Stimulated activated CD8-positive, alpha-beta memory T cell treated with anti-CD3 and anti-CD28 coated beads, Interleukin-4, amount 100 ng/mL, for 1 hour (primary cell): ENCODE measurements at places on chromosomes 7 and 10.

DNA sequence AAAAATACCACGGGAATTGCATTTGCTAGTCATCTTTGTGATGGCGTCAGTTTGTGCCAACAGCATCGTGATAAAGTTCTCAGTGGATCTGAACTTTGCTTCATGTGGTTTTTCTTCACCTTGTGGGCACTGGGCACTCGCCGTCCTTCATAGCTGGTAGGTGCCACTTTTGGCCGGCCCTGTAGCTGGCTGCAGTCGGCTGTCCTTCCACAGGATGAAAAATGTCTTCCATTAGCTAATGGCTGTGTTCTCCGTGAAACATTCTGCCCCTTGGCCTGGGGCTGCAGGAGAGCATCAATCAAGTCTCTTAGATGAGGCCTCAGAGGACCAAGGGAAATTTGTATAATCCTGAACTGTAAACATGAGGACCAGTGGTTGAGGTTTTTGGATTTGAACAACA, 145.3 kb downstream of the DYNC1I1 start:
- no peak for DNase-seq

DNA sequence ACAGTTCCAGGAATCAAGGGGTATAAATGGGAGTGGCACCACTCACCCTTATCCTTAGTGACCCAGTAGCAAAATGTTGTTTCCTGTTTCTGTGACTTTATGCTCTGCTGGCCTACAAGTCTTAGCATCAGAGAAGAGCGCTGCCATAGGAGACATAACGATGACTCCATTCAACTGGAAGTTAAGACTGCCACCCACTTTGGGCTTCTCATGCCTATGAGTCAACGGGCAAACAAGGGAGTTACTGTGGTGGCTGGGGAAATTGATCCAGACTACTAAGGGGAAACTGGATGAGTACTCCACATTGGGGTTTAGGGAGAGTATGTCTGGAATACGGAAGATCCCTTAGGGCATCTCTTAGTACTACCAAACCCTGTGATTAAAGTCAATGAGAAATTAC, 40.6 kb upstream of the PIK3CG start:
- no peak for DNase-seq

- DNase-seq: no peak
Measured at GRCh38 chr7:111059833-111060232, 31.1 kb upstream of the LRRN3 start.

DNA sequence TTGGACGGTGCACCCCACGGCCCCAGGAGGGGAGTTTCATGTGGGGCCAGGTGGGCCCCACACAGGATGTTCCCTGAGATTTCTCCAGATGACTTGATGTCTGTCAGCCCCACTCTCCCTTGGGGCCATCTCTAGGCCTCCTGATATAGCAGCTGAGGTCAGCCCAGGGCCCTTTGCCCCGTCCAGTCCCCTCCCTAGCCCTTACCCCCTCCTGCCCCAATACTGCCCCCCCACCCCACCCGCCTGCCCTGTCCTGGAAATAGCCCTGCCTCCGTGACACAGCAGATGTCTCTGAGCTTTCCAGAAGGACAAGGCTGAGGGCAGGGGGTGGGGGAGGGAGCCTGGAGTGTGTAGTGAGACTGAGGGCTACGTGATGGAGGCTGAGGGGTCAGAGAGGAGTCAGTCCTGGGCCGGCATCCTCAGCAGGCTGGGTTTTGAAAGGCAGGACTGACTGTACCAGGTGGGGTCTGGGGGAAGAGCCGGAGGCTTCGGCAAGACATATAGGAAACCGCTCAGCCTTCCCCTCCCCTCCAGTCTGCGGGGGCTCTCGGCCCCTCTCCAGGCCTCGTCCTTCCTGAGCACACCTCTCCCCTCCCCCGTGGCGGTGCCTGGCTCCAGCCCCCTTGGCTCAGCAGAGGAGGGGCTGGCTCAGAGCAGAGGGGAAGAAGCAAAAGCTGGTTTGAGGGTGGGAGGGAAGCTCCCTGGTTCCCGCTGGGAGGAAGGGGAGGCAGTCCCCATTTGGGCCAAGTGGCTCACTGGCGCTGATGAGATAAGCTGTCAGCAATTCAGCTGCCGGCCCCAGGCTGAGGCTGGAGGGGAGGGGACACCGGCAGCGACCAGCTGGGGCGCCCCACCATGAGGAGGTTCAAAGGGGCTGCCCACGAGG, 2.0 kb downstream of the FLNC start:
- DNase-seq: no peak

DNA sequence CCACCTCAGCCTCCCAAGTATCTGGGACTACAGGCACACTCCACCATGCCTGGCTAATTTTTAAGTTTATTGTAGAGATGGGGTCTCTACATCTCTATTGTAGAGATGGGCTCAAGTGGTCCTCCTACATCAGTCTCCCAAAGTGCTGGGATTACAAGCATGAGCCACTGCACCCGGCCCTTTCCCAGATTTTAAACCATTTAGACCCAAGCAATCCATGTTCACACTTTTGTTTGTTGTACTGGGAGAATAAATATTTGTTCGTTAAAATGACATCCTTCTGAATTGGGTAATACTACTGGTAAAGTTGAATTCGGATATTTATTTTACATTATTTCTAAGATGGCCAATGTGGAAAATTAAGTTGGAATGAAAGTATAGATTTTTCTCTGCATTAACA, 52.7 kb downstream of the MINPP1 start:
- no peak for DNase-seq

DNA sequence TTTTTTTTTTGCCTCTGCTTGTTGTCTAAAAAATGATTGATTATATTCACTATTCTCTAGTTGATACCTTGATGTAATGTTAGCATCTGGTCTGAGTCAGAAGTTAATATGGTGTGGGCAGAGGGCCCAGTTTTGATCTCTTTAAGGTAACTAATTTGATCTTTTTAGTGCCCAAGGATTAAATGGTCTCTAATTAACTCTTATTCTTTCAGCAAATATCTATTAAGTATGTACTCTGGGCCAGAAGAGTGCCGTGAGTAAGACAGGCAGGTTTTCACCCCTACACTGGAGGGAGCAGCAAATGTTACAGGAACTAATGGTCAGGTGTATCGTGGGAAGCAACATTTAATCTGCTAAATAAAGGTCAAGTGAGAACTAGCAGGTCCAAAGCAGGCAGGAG, 144.6 kb upstream of the COL1A2 start:
- no peak for DNase-seq

DNA sequence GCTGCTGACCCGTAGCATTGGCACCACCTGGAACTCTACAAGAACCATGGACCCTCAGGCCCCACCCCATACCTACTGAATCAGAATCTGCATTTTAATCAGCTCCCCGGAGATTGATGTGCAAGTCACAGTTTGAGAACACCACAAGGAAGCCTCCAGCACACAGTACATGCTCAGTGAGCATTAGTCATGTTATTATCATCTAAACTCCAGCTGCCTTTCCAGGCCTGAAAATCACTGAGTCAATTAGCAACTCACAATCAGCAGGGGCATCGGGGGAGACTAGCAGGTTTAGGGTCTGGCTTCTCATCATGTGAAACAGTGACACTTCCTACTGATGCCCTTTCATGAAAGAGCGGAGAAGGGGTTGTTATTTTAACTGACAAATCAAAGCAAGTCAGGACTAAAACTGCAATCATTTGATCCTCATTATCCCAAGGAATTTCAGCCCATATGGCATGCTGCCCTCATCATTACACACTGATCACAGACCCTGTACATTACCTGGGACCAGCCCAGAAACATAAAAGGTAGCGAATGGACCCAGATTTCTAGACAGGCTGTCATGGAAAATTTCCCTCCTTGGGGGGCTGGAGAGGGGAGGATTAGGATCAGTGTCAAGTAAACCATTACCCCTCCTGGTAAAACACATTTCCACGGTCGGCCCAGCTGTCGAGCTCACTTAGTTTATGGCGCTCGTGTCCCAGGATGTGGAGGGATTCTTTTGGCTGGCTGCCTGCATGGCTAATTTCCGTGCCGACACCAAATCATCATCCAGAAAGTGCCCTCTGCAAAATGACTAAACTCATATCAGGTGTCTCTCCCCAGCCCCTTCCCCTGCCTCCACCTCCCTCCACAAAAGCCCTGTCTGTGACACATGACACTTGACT, 122.8 kb downstream of the PRLHR start:
- DNase-seq: no peak

GRCh38 chr7:135976312-135977006, 700 bp downstream of the MTPN start:
- no peak for DNase-seq

- no peak for DNase-seq
Measured at GRCh38 chr10:115417585-115418265, 324.6 kb downstream of the ATRNL1 start.

DNA sequence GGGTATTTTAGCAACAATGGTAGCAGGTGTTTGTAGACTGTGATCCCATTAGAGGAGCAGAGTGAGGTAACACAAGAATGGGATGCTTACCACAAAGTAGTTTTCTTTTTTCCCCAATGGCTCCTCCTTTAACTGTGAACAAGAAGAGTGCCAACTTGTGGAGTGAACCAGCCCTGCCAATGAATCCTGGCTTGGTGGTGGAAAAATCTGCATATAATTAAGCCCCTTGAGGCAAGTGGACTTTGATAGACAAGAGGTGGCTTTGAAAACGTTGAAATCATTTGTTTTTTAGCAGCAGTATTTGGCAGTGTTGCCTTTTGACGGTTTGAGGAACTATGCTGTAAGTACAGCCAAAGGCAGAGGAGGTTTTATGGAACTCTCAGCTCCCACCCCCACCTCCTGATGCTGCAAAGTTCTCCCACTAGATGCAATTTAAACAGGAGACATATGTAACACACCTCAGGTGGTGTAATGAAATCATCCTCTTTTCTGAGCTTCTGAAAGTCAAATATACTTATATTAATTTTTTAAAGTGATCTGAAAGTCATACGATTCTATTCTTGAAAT, 295.6 kb downstream of the DPP6 start:
- no peak for DNase-seq

- no peak for DNase-seq
Measured at GRCh38 chr7:116273283-116273917, 63.1 kb downstream of the TES start.

DNA sequence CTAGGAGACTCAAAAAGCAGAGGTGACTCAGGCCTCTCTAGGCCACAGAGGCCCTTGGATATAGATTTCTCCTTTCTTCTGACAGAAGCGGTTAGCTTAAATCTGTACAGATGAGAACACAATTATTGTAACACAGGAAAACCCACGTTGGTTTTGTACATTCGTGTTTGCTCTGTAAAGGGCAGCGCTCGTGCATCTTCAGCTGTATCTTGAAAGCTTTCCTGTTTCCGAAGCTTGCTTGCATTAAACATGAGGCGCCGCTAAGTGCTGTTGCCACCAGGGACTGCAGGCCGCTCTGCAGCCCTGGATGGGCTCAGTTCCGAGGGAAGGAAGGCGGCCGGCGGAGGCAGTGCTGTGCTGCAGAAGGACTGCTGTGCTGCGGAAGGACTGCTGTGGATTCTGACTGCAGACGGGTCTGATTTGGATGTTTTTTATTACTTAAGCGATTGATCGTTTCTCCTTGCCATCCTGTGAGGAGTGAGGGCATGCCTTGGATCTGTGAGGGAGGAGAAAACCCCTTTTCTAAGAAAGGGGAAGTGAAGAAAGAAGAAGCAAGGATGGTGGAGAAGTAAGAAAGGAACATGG, 53.3 kb downstream of the FHIP2A start:
- DNase-seq: no peak

DNA sequence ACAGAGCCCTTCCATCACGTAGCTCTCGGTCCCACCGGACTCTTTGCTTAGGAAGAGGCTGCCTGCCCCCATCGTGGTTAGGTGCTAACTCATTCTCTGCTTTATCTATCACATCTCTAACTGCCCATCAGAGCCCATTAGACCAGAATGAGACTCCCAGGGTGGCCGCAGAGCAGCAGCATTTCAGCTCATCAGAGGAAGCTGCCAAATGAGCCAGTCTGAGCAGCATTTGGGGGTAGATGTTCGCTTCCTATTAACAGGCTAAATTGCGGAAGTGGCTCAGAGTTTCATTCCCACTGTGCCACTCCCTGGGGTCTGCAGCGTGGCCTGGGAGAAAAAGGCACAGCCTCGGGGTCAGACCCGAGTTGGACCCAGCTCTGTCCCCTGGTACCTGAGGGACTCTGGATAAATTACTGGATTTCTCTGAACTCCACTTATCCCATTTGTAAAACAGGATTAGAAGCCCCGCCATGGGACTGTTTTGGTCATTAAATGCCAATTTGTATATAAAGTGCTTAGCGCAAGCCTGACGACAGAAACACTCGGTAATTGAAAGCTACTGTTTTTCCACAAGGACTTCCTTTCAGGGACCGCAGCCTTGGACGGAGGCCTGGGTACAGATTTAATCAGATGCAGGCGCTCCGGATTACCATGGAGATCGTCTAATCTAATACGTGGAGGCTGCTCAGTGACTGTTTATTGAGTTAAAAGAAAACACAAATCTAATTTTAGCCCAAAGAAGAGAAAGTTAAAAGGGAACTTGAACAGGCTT, 73.8 kb upstream of the PRLHR start:
- DNase-seq: no peak

DNA sequence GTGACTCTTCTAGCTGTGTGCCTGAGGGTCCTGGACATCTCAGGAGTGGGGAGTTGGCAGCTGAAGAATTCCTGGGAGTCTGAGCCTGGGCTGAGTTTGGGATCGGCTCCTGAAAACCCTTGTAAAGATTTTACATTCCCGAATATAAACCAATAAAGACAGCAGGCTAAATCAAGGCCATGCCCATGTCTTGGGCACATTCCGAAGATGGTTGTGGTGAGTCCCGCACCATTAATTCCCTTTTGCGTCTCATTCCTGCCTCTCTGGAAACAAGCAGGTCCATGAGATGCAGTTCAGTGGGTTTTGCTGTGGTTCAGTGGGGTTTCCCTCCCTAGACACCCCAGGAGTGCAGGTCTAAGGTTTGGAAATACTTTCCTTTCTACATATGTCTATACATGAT, 90.9 kb downstream of the COL26A1 start:
- no peak for DNase-seq

DNA sequence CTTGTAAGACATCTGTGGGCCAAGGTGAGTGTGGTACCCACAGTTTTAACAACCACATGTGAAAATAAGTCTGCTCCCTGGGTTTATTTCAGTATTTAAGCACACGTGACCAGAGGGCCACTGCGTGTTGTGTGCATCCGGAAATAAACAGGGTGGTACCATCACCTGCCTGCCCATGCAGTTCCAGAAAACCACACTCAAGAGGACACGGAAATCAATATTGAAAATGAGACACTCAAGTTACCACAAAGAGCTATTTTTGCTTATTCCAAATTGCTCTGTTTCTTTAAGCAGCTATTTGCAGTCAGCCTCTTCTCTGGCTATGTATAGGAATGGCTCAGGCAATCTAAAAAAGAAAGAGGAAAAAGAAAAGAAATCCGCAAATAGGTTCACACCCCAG, 71.8 kb upstream of the LOXL4 start:
- no peak for DNase-seq

- no peak for DNase-seq
Measured at GRCh38 chr10:30688456-30688855, 58.9 kb upstream of the LYZL2 start.
